Caudate nucleus (tissue), 63 donors: ENCODE measurements at places on chromosomes 13 and 19.

- no peak for DNase-seq
Observed at GRCh38 chr19:46715975-46716671, 791 bp downstream of the PRKD2 start.

- no peak for DNase-seq
Observed at GRCh38 chr19:31955884-31956283, 389.5 kb upstream of the ZNF507 start.

GRCh38 chr19:57850553-57851017 is 926 bp downstream of the ZNF587 start:
- DNase-seq = no peak

DNA sequence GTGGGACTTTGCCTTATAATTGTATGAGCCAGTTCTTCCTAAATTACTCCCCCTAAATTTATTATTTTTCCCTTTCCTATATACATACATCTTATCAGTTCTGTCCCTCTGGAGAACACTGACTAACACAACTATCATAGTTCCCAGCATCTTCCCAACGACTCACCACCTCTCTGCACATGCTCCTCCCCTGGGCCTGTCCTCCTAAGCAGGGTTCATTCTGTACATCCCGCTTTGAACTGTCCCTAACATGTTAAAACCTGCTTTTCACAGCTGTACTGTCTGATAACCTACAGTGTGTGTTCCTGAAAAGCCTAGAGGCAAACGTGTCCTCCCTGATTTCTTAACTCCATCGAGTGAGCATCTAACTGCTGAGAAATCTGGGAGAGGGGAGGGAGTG is 141.7 kb downstream of the EFNB2 start:
- no peak for DNase-seq

DNA sequence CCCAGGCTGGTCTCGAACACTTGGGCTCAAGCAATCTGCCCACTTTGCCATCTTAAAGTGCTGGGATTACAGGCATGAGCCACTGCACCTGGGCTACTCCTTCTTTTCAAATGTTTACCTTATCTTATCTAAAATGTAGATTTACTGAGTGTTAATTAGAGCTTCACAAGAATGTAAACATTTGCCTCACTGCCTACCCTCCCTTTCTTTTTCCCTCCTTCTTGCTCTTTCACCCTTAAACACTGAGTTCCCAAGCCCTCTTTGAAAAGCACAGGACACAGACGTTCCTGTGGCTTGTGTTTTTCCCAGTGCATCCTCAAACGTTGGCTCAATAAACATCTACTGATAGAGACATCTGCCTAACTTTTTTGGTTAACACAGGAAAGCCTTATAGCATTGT is 32.7 kb upstream of the CYSLTR2 start:
- no peak for DNase-seq

- DNase-seq = no peak
Observed at GRCh38 chr13:30241532-30241931, 65.8 kb downstream of the KATNAL1 start.

DNA sequence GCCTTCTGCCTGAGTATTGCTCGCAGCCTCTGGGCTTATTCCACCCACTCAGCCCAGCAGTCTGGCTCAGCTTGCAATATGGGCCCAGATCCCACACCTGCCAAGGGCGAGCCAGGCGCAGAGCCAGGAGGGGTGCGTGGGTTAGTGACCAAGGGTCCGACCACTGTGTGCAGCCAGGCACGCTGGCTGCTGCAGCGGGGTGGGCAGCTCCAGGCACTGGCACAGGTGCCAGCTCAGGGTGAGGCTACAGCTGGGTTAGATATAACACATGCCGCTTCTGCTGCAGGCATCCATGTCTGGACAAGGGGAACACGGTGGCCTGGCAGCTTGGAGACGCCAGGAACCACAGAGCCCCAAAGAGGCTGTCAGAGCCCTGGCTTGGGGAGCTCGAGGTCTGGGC is 12.6 kb upstream of the URAD start:
- DNase-seq = no peak

- no peak for DNase-seq
Observed at GRCh38 chr13:94709001-94709834, 3.1 kb downstream of the SOX21 start.
